A549 treated with Hydrocortisone at 1 μM for 4 hours (cell line): ENCODE measurements at places on chromosomes 7 and 10. TPM values are rescaled to one million over a fixed set of nuclear protein-coding genes. Genes with fewer than 3 reads are reported as not detected.

Gene CFAP70
- total RNA-seq = 0.10 to 0.18 TPM (median 0.12 TPM) in 5 replicates

Gene DYNC1I1
- total RNA-seq = 0.06 to 0.32 TPM (median 0.21 TPM) in 4 of 5 replicates, not detected in the other

Gene UTF1
- total RNA-seq = 0.10 TPM in 1 of 5 replicates, not detected in the others

Gene CFAP69
- total RNA-seq = 1.4 to 2.0 TPM (median 1.7 TPM) in 5 replicates

Gene TDRD1
- total RNA-seq = not detected in 5 replicates

Gene BMPER
- total RNA-seq = 4.2 to 8.5 TPM (median 4.4 TPM) in 5 replicates

Gene THNSL1
- 3.6 to 4.8 TPM (median 4.3 TPM) in 5 replicates for total RNA-seq

Gene ANKMY2
- 13.1 to 16.2 TPM (median 13.8 TPM) in 5 replicates for total RNA-seq

Gene ABHD11
- 20.5 to 27.5 TPM (median 25.9 TPM) in 5 replicates for total RNA-seq

Gene EFCAB10
- total RNA-seq = 2.3 to 3.5 TPM (median 3.2 TPM) in 5 replicates

Gene ELN
- 0.07 to 0.23 TPM (median 0.10 TPM) in 5 replicates for total RNA-seq

Gene PSD
- 0.25 to 0.78 TPM (median 0.43 TPM) in 5 replicates for total RNA-seq

Gene PRR15
- total RNA-seq = 4.0 to 5.6 TPM (median 4.9 TPM) in 5 replicates

Gene OR9A2
- not detected in 5 replicates for total RNA-seq

Gene LIPJ
- not detected in 5 replicates for total RNA-seq

Gene TUBAL3
- total RNA-seq = 0.17 to 0.23 TPM (median 0.22 TPM) in 5 replicates

Gene PDSS1
- 13.5 to 16.8 TPM (median 15.7 TPM) in 5 replicates for total RNA-seq

Gene NPY4R2
- 19.0 to 27.9 TPM (median 23.1 TPM) in 5 replicates for total RNA-seq

Gene GPR26
- not detected in 5 replicates for total RNA-seq
